Endothelial cell of umbilical vein (primary cell): ENCODE measurements at places on chromosomes 5 and 9.
A peak's percentile ranks its signal among the peaks of the same experiment; 100 is the strongest.

DNA sequence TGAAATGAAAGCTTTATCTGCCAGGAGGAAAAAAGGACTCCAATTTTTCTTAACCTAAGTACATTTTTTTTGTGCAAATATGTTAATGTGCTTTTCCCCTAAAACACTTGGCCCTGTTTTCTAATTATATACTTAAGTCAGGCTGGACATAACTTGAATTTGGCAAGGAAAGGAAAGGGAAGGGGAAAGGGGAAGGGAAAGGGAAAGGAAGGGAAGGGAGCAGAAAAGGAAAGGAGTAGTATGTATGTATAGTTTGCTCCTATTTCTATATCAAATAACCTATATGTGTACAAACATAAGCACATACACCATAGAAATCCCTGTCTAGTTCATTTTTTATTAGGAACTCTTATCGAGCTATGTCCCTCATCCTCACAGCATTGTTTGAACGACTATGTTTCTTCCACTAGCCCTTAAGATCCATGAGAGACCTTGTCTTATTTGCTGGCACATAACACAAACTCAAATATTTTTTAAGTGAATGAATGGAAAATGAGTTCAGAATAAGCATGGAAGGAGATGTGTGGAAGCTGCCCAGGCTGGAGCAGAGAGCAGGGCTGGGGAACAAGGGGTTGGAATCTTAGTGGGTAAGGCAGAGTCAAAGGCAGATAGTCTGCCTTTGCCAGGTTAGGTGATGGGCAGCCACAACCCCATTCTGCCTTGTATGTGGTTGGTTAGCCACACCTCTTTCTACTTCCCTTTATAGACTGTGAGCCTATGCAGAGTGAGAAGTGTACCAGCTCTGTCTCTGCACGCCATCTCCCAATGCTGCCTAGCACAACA is 70.0 kb downstream of the KLHL3 start:
- peak; percentile 15 for DNase-seq

GRCh38 chr9:92266486-92266885 is 27.0 kb downstream of the IARS1 start:
- no peak for DNase-seq

GRCh38 chr5:171913987-171914273 is 92.5 kb downstream of the FBXW11 start:
- no peak for DNase-seq

DNA sequence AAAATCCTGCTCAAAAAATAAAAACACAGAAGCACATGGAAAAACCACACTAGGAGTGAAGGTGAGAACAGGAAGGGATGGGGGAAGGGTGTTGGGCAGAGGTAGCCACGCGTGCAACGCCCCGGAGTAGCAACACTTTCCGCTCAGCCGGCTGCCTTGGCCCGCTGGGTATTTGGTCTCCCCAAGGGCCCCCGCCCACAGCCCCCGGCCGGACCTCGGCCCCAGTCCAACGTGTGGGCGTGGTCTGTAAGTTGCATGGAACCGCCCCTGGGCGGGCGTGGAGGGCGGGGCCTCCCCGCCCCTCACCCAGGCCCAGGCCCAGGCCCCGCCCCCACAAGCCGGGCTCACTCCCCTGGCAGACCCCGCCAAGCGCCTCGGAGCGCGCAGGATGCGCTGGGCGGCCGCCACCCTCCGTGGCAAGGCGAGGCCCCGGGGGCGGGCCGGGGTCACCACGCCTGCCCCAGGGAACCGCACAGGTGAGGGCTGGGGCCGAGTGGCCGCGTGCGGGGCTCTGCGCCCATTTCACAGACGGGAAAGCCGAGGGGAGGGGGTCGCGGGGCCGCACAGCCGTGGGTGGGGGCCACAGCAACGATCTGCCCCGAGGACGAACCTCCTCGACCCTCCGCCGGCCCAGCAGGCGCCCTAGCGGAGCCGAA is at the start of gene SUSD3:
Gene SUSD3, plus strand, starts transcription at position 347 of the 656 bp plus-strand sequence. Its CDS starts 42 bp downstream, at position 389.
- DNase-seq = peak; percentile 32

DNA sequence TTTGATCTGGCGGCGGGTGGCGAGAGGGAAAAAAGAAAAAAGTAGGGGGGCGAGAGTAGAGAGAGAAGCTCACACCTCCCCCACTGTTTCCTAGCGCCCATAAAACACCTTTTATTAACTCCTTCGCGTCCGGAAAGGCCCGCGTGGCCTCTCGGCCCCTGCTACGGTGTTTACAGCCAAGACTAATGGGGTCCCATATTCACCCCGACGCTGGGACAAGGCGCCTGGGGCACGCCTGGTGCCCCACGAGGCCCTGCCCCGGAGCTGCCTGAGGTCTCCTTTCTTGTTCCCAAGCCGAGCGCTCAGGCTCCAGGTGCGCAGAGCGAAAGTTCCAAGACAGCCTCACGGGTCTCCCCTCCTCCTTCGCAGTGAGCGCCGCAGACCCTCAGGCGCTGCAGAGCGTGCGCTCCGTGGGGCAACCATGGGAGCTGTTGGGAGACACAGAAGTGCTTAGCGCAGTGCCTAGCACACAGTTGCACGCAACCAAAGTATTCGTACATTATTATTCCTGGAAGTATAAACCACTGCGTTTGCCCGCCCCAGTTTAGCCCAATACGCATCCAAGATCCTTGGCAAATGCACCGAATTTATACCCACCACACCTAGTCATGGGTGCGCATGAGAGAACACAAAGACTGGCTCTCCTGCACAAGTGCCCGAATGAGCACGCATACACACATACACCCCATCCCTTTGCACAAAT is 4.3 kb downstream of the HAND1 start:
- no peak for DNase-seq

GRCh38 chr5:142246258-142246657 is 78.6 kb downstream of the SPRY4 start:
- DNase-seq = peak; percentile 23

- DNase-seq = no peak
These were observed 59.8 kb downstream of the NDFIP1 start for GRCh38 chr5:142168365-142168764.

GRCh38 chr9:131216806-131217205 is 59.5 kb downstream of the FAM78A start:
- peak; percentile 94 for DNase-seq

DNA sequence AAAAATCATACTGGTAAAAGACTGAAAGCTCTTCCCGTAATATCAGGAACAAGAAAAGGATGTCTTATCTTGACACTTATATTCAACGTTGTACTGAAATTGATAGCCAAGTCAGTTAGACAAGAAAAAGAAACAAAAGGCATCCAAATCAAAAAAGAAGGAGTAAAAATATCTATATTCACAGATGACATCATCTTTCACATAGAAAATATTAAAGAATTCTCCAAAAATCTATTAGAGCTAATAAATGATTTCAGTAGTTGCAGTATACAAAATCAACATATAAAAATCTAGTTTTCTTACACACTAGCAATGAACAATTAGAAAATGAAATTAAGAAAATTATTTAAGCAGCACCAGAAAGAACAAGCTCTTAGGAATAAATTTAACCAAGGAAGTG is 24.3 kb downstream of the SPDL1 start:
- no peak for DNase-seq

DNA sequence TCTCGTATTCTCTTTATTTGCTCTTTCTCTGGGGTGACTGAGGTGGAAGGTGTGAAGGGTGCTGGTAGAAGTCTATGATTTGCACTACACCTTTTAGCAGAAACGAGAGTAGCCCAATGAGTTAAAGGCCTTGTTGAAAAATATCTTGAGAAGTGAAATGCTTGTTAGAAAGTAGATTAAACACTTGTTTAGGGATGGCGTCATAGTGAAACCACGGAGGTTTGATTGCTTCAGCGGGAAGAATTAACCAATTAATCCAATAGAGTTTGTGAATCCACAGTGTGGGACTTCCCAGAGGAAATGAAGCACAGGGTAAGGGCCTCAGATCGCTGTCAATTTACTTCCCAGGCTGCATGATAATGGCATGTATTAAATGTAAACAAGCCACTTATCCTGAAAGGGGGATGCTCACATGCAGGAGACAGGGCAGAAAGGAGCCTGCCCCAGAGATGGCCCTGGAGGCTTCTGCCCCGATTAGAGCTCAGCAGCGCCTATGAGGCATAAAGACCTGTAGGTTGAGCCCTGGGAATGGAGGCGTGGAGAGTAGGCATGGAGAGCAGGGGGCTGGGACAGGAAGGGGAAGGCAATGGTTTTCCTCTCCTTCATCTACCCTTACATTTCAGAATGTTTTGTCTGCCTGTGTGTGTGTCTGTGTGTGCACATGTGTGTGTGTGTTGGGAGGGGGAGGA is 1.5 kb downstream of the FAM170A start:
- no peak for DNase-seq

DNA sequence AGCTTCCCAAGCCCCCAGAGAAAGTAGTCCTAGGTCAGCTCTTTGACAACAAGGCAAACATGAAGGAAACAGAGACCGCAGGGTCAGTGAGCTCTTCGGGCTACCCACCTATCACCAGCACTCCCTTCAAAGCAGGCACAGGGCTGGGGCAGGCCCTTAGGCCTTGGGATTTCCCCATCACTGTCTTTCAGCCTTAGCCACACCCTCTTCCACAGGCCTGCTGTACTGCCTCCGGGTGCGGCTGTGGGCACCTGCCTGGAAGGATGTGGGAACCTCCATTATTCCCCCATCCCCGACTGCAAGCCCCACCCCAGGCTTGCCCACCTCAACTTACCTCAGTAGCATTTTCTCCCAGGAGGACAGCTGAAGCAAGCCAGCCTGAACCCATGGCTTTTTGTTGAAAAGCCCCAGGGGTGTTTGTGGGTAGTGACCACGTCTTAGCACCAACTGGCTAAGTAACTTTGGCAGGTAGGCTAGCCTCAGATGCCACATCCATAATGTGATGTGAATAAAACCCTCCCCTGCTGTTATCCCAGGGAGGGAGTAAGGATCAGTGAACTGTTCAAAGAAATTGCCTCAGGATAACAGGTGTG is 100.2 kb downstream of the PIK3R1 start:
- DNase-seq = no peak

DNA sequence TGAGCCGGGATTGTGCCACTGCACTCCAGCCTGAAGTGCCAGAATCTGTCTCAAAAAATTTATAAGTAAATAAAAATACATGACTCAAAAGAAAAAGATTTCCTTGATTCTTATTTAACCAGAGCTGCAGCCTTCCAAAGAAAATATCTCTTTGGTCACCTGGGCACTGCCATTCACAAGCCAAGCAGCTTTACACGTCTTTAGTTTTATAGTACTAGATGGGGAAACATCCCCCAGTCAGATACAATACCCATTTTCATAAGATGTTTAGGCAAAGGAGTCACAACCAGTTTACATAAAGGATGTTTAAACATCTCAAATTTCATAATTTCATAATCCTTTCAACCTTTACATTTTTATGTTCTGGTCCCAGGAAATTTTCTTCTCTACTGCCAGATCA is 13.7 kb upstream of the OXCT1 start:
- no peak for DNase-seq

DNA sequence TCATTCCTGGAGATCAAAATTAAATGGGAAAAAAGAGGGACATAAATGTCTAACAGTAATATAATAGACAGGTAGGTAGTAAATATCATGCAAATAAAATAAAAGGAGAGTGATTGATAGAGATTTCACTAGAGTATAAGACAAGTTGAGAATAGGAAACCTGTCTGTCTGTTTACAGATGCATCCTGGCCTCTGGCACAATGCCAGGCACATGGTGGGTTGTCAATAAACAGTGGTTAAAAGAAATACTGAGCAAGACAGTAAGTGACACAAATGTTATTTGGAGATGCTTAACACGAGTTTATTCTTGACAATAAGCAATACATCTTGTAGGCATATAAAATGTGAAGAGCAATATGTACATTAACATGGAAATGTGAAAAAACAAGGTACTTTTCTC is 33.3 kb downstream of the RICTOR start:
- DNase-seq = no peak

GRCh38 chr9:126411225-126411947 is 84.8 kb downstream of the MVB12B start:
- no peak for DNase-seq

DNA sequence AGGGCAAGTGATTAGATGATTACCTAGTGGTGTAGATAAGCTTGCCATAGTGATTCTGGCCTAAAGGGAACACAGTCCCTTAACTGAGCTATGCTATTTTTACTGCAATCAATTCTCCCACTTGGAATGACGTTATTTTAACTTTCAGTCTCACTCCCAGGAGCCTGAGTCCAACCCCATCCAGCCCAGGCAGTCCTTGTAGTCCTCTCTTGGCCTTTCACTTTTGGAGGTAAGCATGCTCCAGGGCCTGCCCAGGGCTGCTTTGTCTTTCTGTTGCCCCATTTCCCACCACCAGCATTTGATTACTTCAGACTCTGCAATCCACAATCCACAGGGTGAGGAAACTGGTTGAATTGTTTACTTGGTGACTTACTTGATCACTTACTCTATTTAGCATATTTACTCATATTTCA is 233.0 kb downstream of the CD180 start:
- no peak for DNase-seq

GRCh38 chr5:15691521-15691920 is 191.5 kb downstream of the FBXL7 start:
- no peak for DNase-seq

- DNase-seq = no peak
These were observed 76.2 kb upstream of the LRRTM2 start for GRCh38 chr5:138951091-138951985.

DNA sequence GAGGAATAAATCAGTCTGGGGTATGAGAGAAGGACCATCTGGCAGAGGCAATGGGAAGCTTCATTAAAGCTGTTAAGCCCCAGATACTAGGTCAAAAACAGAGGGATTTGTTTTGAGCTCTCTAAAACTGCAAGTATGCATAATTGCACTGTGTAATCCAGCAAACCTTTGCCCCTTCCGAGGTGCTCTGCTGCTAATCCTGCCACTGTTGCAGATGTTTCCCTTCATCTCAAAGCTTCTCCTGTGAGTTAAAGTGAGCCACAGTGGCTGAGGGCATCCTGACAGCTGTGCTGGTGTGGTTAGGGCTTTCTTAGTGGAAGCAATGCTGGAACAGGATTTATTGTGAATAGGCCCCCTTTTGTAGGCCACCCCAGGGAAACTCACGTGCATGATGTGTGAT is 160.3 kb upstream of the TRPC7 start:
- no peak for DNase-seq

GRCh38 chr5:15703901-15704300 is 203.9 kb downstream of the FBXL7 start:
- DNase-seq = no peak

GRCh38 chr9:134494905-134495304 is 146.7 kb upstream of the COL5A1 start:
- no peak for DNase-seq

DNA sequence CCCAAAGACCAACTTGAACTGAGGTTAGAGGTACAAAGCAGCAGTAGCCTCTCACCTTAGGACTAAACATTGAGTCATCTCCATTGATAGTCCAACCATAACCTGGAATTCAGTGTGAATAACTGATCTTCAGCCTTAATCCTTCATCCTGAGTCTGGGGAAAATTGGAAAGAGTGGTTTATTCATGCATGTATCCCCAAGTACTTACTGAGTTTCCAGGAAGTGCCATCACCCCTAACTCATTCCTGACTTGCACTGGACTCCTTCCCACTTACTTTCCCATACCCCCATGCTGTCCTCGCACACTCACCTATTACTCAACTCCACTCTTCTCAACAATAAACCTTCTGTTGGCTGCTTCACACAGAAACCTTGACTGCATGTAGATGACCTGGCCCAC is 161.4 kb upstream of the ZNF462 start:
- DNase-seq = no peak
